Stimulated activated naive CD8-positive, alpha-beta T cell treated with anti-CD3 and anti-CD28 coated beads, Interleukin-15, amount 100 ng/mL, for 72 hours (primary cell): ENCODE measurements at places on chromosomes 11 and 22.

- DNase-seq = no peak
Measured at GRCh38 chr22:39363751-39364515, 14.1 kb downstream of the SYNGR1 start.

DNA sequence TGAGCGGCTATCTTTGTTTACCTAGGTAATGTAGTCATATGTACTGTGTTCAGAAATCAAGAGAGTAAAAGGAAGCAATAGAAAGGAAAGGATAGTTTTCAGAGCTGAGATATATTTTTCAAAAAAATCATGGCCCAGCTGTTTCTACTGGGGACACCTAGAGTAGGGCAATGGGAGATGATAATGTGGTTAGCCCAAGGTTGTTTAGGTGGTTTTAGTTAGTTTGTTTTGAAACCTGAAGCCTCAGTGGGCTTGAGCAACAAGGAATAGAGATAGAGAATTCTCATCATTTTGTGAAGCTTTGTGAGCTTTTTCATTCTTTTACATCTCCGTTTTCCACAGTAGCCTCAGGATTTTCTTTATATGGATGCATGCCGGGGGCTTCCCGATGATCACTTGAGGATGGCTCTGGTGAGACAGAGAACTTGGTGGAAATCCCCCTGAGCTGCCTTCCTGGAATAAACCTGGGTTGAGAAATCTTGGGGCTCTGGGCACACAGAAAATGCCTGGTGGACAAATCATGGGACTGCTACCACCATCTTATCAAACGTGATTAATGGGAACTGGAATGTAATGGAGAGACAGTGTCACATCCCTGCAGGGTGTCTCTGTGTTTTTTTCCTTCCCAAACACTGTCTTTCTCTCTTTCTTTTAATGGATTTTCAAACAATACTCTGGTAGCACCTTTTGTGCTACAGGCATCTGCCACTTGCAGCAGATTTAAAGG, 49.0 kb downstream of the ARHGAP42 start:
- DNase-seq = no peak

DNA sequence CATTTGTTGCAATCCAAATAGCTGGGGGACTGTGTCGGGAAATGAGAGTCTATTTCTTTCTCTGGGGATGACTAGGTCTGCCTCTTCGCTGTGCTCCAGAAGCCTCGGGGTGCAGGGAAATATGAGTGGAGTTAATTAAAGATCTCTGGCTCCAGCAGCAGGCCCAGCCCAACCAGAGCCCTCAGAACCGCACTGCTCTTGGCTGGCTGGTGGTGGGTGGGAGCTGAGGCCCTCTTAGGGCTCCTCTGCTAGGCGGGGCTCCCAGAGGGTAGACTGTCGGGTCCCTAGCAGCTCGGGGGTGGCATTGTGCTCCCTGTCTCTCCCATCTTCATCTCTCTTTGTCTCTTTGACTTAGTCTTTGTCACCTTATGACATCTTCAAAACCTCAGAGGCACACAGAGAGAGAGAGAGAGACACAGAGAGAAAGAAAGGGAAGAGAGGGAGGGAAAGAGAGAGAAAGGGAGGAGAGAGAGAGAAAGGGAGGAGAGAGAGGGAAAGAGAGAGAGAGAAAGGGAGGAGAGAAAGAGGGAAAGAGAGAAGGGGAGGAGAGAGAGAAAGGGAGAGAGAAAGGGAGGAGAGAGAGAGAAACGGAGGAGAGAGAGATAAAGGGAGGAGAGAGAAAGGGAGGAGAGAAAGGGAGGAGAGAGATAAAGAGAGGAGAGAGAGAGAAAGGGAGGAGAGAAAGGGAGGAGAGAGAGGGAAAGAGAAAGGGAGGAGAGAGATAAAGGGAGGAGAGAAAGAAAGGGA, 20.2 kb downstream of the MPPED1 start:
- no peak for DNase-seq

DNA sequence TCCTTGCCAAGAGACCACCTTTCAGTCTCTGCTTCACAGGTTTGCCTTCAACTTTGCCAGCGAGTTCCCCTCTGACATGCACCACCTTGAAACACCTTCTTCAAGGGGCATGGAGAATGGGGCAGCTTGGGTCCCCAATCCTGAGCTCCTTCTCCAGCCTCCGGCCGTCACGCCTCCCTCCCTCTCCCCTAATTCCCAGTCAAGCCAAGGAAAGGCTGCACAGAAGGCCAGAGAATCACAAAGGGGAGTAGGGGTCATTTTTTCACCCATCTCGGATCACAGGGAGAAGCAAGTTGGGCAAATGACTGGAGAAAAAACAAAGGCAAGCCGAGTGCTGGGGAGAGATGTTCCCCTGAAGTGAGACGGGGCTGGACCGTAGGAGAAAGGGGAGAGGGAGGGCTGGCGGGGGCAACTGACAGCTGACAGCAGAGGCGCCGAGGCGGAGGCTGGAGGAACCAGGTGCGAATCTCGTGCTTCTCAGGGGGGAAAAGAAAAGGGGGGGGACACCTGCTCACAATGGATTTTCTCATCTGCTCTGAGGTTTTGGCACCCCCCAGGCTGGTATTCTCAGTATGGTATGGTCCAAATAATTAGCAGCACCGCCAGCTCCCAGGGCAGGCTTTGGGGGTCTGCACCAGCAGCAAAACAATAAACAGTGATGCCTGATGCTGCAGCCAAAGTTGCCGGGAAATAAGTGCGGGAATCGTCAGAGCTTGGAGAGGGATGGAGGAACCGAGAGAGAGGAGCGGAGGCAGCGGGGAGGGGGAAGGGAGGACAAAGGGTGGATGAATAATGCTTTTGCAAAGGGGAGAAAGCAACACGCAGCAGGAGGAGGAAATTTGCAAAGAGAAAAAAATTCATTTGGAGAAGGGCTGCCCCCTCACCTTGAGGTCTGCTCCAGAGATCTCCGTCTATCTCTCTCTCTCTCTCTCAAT, 644 bp downstream of the YPEL4 start:
- DNase-seq = no peak
